Mucosa of gallbladder (tissue), 1 donor: ENCODE measurements at places on chromosomes 1 and 21.

GRCh38 chr21:46223217-46223616 lies 5.4 kb downstream of the LSS start:
- no peak for DNase-seq

GRCh38 chr21:46637952-46638746 lies 2.7 kb downstream of the PRMT2 start:
- DNase-seq: no peak

DNA sequence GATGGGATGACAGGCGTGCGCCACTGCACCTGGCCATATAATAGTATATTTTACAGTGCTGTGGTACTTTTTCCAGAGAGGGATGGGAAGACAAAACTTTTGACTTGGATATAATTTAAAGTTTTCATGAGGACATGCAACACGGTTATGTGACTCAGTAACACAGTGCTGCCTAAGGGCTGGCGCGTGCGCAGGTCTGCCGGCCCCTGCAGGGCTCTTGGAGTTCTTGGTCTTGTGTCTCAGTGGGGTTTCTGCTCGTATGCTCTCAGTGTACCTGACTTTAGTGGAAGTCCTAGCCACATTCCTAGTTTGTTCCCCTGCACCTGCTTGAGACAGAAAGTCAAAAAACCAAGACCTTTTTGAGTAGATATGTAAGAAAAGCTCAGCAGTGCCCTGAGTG lies 27.5 kb upstream of the ATF3 start:
- no peak for DNase-seq

DNA sequence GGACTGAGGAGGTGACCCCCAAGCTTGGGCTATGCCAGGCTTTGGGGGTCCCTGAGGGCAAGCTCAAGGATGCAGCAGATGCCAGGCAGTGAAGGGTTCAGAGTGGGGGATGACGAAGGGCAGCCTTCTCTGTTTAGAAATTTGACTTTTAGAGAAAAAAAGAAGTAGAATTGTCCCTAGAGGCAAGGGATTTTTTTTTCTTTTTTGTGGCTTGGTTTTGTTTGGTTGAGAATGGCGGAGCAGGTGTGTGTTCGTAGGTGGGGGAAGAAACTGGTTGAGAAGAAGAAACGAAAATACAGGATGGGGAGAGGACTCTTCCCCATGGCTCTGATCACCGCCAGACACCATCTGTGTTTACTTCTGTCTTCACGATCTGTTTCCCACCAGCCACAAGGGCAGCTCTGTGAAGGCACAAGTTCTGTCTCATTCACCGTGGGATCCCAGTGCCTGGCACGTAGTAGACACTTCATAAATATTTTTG lies 8.2 kb downstream of the PLA2G5 start:
- DNase-seq: no peak

GRCh38 chr1:18805925-18806849 lies 53.3 kb downstream of the TAS1R2 start:
- no peak for DNase-seq

- DNase-seq: no peak
Measured at GRCh38 chr1:46300673-46301405, 2.6 kb downstream of the LRRC41 start.

- DNase-seq: no peak
Measured at GRCh38 chr1:63875636-63876035, 101.8 kb downstream of the ROR1 start.

DNA sequence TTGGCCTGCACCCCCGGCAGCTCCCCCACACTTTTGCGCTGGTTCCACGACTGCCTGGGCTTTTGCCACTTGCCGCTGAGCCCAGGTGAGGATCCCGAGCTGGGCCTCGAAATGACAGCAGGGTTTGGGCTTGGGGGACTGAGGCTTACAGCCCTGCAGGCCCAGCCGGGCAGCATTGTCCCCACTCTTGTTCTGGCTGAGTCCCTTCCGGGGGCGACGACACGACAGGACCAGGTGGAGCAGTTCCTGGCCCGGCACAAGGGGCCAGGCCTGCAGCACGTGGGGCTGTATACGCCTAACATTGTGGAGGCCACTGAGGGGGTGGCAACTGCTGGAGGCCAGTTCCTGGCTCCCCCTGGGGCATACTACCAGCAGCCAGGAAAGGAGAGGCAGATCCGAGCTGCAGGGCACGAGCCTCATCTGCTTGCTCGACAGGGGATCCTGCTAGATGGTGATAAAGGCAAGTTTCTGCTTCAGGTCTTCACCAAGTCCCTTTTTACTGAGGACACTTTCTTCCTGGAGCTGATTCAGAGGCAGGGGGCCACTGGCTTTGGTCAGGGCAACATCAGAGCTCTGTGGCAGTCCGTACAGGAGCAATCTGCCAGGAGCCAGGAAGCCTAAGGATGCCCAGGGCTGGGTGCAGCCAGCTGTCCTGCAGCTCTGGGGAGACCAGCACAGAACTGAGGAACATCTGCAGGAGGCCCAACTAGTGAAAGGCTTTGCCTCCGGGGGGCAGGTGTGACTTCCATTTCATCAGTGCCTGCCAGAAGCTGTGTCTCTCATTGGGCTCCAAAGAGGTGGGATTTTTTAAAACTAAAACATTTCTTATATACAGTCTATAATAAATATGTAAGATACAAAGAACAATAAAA lies 1.2 kb downstream of the HPDL start:
- no peak for DNase-seq
